Adipocyte (in vitro differentiated cells): ENCODE measurements at places on chromosomes 4 and X.
A peak's percentile ranks its signal among the peaks of the same experiment; 100 is the strongest.

- no peak for DNase-seq
These were observed 35.1 kb upstream of the TBL1X start for GRCh38 chrX:9429767-9430166.

DNA sequence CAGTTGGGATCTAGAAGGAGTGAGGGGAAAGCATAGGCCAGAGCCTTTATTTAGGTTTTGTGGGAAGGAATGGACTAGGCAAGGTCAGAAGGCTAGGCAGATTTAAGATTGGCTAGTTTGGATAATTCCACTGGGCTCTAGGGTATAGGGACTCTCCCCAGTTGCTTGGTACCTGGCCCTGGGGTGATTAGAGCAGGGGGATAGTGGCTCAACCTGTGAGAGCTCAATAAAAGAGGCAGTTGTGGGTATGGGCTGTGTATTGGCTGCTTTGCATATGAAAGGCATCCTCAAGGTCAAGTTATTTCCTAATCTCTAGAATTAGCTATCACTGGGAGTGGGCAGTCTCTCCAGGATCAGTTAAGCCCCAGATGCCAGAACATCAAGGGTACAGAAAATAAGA, 61.3 kb downstream of the ZNF81 start:
- no peak for DNase-seq

- peak; percentile 64 for DNase-seq
These were observed 19.3 kb downstream of the SEC24D start for GRCh38 chr4:118816538-118817177.

- no peak for DNase-seq
These were observed 575.7 kb downstream of the SPOCK3 start for GRCh38 chr4:166658585-166658984.

- DNase-seq = peak; percentile 52
These were observed 599.3 kb downstream of the SPRY1 start for GRCh38 chr4:123995936-123996335.

- peak; percentile 19 for DNase-seq
These were observed 10.1 kb downstream of the SORCS2 start for GRCh38 chr4:7202411-7202810.

- DNase-seq = no peak
These were observed 16.0 kb downstream of the CCNQ start for GRCh38 chrX:153582896-153583295.

DNA sequence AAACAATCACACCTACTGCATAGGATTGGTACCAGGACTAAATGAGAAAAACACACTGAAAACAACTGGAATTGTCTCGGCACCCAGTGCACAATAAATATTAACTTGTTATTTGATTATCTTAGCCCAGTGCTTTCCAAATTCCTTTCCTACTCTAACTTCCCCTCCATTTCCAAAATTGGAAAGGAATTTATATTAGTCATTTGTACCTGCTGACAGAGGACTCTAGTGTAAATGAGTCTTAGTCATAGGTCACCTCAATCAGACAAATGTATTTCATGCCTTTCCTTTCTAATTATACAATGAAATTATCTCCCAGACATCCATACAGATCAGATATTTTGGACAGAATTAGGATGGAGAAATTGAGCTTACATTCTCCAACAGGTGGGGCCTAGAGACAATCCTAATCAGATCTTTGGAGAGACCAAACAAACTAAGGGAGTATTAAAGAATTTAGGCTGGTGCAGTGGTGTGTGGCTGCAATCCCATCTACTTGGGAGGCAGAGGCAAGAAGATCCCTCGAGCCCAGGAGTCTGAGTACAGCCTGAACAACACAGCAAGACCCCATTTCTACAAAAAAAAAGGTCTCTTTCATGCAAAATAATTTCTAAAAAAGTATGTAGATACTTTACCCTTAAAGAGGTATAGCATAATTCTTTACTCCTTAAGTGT, 10.1 kb downstream of the SH3D19 start:
- DNase-seq = no peak

DNA sequence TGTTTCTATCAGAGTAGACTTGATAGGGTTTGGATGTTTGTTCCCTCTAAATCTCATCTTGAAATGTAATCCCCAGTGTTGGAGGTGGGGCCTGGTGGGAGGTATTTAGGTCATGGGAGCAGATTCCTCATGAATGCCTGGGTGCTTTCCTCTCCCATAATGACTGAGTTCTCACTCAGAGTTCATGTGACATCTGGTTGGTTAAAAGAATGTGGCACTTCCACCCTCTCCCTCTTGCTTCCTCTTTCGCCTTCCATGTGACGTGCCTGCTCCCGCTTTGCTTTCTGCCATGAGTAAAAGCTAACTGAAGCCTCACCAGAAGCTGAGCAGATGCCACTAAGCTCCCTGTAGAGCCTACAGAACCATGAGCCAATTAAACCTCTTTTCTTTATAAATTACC, 47.3 kb upstream of the SRPX start:
- no peak for DNase-seq

- DNase-seq = peak; percentile 18
These were observed 56.5 kb downstream of the ARAP2 start for GRCh38 chr4:36187723-36188333.

- no peak for DNase-seq
These were observed 59.7 kb downstream of the HADH start for GRCh38 chr4:108049406-108049805.

- no peak for DNase-seq
These were observed 38.6 kb downstream of the LNX1 start for GRCh38 chr4:53552711-53553110.

- no peak for DNase-seq
These were observed 15.4 kb downstream of the SNX12 start for GRCh38 chrX:71052721-71053120.

DNA sequence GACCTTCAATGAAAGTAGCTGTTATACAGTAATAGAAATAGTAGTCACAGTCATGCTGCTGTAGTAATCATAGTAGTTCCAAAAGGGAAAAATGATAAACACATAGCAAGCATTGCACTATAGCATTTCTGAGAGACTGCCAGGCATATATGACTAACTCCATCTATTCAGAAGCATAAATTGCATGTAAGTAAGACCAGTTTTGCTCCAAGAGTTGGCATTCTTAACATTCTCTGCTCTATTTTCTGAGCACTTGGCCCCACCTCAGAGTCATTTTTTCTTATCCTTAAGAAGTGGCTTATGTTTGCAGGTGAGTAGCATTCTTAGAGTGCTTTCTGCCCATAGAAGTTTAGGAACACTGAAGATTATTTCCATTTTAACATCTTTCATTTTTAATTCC, 490.3 kb upstream of the TECRL start:
- DNase-seq = peak; percentile 75

GRCh38 chr4:26779674-26780073, 81.0 kb upstream of the STIM2 start:
- peak; percentile 23 for DNase-seq

- peak; percentile 59 for DNase-seq
These were observed 11.2 kb upstream of the RNF175 start for GRCh38 chr4:153771046-153771445.

GRCh38 chr4:127574643-127575042, 58.1 kb upstream of the INTU start:
- DNase-seq = no peak

- no peak for DNase-seq
These were observed 23.9 kb downstream of the DCUN1D4 start for GRCh38 chr4:51866835-51867234.

DNA sequence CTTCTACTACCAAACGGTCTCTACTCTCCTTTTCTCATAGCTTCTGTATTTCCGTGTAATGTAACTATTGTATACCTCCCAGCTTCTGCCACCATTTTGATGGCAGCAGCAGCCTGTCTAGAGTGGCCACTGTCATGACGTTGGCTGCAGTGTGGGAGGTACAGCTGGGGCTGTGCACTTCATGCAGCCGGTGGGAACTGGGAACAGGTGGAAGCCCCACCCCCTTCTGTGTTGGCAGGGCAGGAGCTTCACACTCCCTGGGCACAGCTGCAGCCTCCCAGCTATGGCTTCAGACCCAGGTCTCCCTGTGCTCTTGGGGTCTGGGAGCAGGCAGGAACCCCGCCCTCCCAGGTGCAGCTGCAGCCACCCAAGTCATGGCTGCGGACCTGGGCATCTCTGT, 49.8 kb upstream of the SEC24B start:
- DNase-seq = no peak

GRCh38 chrX:17642891-17643290, 94.4 kb upstream of the SCML1 start:
- DNase-seq = no peak

GRCh38 chr4:10753856-10754402, 69.4 kb upstream of the CLNK start:
- no peak for DNase-seq

DNA sequence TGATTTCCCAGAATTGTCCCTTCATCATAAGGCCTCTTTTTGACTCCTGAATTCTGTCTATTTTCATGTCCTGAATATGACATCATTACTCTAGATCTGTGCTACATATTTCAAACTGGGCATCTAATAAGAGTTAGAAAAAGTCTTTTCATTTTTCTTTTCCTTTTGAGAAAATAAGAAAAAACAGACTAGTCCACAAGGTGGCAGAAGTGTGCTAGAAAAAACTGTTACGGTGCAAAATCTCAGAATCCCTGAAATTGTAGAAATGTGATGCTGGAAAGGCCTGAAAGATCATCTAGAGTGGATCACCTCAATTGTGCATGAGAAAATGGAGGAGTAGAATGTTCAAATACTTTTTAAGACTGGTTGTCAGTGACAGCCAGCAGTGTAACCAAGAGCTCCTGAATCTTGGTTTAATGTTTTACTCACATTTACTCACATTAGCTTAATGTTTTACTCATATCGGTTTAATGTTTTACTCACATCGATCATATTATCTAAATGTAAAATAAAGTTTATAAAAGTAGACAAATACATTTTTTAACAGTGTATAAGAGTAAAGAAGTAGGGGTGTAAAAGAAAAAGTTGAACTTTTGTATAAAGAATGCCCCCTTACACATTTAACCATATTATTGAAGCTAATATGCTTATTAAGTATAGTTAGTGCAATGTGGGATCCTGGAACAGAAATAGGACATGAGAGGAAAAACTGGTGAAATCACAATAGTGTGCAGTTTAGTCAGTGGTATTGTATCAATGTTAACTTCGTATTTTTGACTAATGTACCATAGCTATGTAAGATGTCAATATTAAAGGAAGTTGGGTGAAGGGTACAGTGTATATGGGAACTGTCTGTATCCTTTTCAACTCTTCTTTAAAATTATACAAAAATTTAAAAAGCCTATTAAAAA, 15.2 kb downstream of the ASB11 start:
- peak; percentile 67 for DNase-seq

- DNase-seq = no peak
These were observed 541.8 kb upstream of the SMIM31 start for GRCh38 chr4:164212134-164212533.

- no peak for DNase-seq
These were observed 22.1 kb downstream of the TMEM154 start for GRCh38 chr4:152657657-152658056.

GRCh38 chr4:27176400-27176799, 315.8 kb downstream of the STIM2 start:
- DNase-seq = peak; percentile 4

GRCh38 chr4:163484906-163485305, 9.6 kb upstream of the TMA16 start:
- DNase-seq = peak; percentile 77

DNA sequence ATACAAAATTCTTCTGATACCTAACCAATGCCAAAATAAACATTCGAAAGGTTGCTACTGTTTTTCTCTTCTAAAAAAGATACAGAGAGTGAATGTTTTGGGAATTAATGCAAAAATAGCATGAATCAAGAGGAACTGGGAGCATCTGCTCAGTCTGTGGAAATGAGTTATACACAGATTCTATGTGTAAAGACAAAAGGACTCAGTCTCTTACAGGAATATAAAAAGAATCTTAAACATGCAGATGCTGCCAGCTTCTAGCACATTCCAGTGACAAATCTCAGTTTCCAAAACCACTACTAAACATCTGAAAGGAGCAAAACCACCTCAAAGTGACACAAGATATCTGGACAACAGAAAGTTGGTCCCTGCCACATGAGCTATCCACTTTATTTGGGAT, 55.0 kb downstream of the PAPSS1 start:
- DNase-seq = peak; percentile 35

- DNase-seq = peak; percentile 78
These were observed 32.2 kb downstream of the CCNI start for GRCh38 chr4:77043507-77044136.

GRCh38 chr4:185352202-185352601, 43.5 kb downstream of the LRP2BP start:
- DNase-seq = no peak

DNA sequence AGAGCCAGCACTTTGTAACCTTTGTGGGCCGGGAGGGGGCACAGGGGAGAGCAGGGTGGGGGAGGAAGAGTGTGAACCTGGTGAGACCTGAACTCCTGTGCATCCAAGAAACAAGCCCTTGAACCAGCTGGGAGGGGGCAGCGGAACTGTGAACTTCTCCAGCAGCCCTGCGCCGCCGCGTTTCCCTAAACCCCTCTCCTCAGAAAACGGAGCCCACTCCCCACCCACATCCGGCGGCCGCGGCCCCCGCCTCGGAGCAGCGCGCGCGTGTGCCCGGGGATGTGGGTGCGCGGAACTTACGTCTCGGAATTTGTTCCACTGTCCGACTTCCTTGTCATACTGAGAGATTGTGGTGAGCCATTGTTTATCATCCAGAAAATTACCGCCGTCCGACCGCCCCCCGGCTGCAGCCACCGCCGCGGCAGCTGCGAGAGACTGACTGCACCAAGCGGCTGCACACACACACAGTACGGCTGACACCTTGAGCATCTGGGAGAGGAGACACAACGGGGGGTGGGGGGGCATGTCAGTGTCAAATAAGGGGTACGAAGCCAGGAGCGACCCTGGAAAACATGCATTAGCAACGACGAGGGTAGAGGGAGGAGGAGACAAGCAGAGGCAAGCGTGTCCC, 494 bp downstream of the SPOCK3 start:
- peak; percentile 45 for DNase-seq

GRCh38 chrX:137424679-137425078, 141.2 kb upstream of the ZIC3 start:
- no peak for DNase-seq

- DNase-seq = peak; percentile 56
These were observed 801.3 kb downstream of the PCDH18 start for GRCh38 chr4:136731025-136731424.

DNA sequence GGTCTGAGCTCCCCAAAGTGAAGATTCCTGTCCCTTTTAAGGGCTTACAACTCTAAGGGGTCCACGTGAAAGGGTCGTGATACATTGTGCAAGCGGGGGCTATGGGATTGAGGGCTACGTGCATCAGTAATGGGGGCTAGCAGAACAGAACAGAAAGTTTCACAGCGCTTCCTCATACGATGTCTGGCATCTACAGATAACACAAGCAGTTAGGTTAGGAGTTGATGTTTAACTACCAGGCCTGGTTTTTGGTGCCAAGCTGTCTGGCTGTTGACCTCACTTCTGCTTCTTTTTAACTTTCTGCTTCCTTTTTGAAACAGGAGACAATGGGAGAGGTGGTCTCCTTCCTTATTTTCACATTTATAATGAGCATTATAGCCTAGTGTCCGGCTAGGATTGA, 368.6 kb upstream of the CXorf51A start:
- no peak for DNase-seq

DNA sequence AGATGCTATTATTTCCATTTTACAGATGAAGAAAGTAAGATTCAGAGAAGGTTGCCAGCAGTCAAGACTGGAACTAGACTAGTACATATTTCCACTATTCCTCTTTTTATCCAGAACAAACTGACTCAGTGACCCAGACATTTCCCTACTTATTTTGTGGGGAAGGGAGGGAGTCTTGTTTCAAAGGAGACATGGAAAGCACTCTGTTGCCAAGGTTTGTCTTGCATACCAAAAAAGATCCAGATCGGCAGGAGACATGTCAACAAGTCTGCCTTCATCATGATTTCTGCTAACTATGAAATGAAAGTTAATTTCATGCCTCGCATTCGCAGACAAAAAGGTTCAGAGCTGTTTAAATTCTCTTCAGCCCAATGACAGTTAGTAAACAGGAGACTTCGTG, 328.3 kb downstream of the DHX15 start:
- no peak for DNase-seq
